ENCODE measurements at places on chromosomes 5 and 9.

DNA sequence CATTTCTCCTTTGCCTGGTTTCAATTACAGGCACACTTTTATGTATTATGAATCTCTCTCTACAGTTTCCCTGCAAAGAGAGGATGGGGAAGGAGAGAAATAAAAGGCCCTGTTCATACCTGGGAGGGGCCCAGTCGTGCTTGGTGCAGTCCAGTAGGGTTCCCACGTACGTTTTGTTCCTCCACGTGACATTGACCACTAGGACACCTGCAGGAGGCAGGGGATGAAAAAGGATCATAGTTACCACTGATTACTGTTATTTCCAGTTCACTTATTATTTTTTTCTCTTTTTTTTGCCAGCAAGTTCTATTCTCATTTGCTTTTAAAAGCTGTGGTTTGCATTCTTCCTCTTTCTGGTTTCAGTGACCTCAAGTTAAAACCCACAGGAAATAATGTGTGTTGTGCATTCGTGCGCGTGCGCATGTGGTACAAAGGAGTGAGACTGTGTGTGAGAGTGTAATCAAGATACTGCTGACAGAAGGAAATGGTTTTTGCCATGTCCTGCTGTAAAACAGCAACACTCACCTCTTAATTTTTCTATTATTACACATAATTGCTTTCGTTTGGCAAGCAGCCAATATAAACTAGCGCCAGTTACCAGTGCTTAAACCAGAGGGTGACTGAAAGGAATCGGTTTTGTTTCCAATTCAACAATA lies 96.8 kb downstream of the ZNF608 start:
- peak; percentile 82 for DNase-seq

DNA sequence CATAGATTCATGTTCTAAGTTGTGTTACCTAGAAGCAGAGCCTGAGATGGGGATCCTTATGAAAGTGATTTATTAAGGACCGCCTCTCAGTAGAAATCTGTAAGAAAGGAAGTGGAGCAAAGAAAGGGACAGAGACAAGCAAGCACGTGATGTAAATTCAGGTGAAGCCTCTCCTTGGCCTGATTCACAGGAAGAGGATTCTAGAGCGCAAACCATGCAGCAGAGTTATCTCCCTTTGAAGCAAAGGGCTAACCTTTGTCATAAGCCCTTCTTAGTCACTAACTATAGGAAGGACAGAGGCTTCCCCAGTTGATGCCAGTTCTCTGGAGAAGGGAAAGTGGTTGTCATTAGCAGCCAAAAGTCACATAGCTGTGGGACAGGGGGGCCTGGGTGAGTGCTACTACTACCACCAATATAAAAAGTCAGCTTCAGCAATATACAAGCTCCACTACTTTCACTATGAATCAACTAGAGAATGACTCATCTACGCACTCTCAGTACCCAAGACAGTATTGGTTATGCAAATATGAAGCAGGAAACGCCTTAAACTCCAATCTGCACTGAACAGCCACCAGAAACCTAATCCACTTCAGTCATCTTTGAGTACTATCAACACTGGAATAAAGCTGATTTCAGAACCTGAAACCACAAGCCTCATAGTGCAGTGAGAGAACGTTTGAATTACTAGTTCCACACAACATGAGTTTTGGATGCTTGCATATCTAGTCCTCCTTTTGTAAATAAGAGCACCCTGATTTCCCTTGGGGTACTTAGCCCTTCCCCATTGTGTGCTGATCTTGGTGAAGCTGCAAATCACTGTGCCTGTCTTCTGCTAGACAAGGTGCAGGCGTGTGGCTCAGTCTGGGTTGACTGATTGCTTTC lies 162.7 kb downstream of the ZNF608 start:
- DNase-seq = no peak

GRCh38 chr5:157670662-157671591 lies at the start of gene C5orf52:
Gene C5orf52, plus strand, starts transcription at chr5:157671533. Its CDS starts 82 bp downstream, at chr5:157671615.
- no peak for DNase-seq

GRCh38 chr5:146363161-146363874 lies 24.7 kb downstream of the POU4F3 start:
- no peak for DNase-seq

DNA sequence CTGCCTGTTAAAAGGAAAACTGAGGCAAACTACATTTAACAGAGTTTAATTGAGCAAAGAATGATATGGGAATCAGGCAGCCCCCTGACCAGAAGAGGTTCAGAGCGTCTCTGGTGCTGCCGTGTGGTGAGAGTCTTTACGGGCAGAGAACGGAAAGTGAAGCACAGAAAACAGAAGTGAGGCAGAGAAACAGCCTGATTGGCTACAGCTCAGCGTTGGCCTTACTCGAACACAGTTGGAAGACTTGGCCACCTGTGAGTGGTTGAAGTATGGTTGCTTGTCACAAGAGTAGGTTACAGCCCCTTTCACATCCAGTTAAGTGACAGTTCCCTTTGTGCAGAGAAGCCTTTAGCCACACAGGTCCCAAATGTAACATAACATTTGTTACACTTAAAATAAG lies 16.9 kb upstream of the FBP1 start:
- no peak for DNase-seq

DNA sequence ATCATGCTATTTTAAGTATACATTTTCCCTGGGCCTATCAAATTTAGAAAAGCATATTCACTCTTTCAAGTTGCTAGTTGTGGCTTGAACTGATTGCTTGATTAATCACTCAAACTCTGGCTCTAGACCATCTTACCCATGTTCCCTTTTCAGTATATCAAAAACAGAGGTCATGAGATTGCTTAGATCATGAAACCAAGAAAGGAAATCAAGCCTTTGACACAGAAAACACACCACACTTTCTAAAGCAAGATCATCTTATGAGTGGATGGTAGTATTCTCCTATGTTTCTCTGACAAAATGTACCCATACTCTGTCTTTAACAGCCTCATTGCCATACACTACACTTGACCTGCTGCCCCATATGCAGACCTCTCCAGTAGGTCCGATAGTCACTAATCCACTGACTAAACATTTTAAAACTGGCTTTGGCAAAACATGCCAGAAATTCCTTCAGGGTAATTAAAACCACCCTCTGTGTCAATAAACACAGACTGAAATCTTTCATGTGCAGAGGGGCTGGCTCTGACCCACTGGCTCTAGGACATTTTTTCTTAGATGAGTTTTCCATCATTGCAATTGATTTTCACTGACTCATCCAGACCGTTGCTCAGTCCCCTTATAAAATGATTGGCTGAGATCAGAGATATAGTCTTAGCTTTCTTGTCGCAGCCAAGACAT lies 18.2 kb downstream of the PPP2R2B start:
- DNase-seq = no peak

DNA sequence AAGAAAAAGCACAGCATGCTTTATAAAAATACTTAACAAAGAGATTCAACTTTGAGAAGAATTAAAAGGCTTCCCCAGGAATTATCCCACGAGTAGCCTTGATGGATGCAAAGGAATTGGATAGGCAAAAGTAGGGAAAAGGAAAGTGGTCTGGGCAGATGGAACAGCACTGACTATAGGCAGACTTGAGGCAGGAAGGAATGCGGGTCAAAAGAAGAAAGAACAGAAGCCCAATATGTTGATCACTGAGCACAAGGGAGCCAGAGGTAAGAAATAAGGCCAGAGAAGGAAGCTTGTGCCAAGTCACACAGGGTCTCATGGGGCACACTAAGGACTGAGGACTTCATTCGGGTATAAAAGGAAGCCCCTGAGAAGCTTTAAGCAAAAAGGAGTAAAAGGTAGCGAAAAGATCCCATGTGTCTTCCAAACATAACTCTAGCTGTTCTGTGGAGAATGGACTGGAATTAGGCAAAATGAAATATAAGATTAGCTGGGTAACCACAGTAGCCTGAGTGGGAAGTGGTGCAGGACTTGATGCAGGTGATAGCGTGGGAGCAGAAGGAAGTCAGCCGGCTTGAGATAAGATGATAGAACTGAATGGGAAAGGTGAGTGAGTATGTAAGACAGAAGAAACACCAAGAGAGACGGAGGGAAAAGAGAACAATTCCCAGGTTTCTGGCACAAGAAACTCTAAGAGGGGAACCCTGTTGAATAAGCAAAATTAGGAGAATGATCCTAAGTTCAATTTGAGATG lies 106.6 kb downstream of the DENND1A start:
- DNase-seq = no peak
